MV-4-11 (cell line): ENCODE measurements at places on chromosomes 1 and 21.

- DNase-seq: peak; percentile 16
These were observed 501.7 kb downstream of the NEGR1 start for GRCh38 chr1:71780681-71781080.

DNA sequence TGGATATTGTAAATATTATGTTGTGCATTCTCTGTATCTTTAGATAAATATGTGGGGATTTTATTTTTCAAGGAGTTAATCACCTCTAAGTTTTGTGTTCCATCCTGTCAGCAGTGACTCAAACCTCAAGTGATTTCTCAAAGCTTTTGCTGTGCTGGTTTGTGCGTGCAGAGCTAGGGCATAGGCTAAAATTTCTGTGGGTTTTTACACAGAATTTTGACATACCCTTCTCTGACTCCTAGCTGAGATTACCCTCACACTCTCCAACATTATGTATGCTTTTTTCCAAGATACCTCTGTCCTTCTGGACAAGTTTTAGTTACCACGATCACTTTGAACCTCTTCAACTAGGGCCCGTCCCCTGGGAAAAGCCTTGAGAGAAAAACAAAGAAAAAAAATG lies 384.9 kb downstream of the NCAM2 start:
- DNase-seq: no peak

DNA sequence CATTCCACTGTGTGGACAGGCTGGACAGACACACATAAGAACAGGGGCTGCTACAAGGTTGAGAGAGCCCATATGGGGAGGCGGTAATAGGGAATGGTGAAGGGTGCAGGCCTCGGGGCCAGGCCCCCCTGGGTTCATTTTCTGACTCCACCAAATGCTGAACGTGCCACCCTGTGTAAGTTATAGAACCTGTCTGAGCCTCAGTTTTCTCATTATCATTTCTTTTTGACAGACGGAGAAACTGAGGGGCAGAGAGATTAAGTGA lies 569.5 kb downstream of the PTPRU start:
- no peak for DNase-seq

- DNase-seq: no peak
These were observed 12.6 kb downstream of the TRIM46 start for GRCh38 chr1:155186067-155186793.

- no peak for DNase-seq
These were observed 17.6 kb upstream of the PLA2G5 start for GRCh38 chr1:20052386-20052785.

DNA sequence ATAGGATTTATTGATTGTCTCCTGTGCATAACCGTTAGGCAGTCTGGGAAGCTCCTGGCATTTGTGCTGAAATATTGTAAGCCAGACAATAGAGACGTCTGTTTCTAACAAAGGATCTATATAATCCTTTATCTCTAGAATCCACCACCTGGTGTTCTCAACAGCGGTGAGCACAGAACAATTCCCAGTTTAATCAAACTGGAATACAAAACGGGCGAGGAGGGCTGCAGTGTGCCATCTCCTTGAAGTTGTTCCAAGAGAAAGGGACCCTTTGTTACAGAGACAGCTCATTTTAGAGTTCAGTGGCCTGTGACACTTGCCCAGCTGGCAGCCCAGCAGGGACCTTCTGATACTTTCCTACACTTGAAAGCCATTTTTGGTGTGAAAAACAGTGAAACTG lies 162.8 kb upstream of the IVNS1ABP start:
- no peak for DNase-seq

DNA sequence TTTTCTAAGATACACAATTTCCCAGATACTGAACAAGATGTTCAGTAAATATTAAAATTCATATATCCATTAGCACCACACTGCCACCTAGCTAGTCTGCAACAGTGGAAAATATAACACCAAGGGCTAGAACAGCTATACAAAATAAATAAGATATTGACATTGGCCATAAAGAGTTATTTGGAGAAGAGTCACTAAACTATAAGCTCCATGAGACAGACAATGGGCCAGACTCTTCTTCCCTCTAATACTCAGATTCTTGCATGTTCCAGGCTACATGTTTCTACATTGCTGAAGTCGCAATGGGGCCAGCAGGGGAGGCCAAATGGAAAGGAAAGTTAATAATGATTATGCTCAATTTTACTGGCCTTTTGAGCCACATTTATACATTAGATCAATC lies 21.5 kb downstream of the SPATA6 start:
- no peak for DNase-seq

DNA sequence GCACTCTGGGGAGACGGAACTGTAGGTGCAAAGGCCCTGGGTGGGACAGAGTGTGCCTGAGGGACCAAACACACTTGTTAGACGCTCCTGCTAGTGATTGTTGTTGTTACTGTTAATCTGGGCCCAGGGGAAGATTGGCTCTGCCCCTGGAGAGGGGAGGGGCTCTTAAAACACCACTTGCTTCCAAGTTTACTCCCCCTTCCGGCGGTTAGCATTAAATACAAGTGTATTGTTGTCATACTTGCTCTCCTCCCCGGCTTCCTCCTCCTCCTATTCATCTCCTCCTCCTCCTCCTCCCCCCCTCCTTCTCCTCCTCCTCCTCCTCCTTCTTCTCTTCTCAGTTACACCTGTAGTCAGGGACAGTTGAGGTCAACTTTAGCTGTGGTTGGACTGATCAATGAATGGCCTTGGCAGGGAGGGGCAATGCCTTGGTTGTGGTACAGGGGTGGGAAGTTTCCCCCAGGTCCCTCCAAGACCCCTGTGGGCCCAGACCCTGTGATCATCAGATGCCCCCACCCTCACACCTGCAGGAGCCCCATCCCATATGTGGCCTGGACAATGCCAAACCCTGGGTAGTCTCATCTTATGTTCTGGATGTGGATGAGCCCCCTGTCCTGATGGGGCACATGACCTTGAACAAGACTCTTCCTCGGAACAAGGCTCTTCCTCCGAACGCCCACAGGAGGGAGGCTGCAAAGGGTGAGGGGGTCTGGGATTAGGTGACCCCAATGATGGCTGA lies 217.3 kb downstream of the PTPRU start:
- DNase-seq: peak; percentile 13

DNA sequence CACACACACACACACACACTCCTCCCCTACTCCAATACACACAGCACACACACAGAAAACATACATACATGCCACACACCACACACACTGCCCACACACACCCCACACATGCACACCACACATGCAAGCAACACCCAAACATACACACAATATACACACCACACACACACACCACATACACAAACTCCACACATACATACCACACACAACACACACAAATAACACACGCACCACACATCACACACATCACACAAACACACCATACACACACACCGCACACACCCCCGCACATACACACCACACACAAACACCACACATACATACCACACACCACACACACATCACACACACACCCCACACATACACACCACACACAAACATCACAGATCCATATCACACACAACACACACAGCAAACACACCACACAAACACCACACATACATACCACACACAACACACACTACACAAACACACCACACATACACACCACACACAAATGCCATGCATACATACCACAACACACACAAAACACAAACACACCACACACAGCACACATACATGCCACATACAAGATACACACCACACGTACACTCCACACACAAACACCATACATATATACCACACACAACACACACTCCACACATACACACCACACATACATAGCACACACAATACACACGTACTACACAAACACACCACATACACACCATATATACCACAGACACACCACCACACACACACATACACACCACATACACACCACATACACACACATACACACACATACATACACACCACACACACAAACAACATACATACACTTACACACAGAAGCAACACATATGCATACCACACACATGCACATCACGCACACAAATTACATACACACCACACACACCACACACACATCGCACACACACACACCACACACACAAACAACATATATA lies 932 bp upstream of the RAB7B start:
- no peak for DNase-seq

GRCh38 chr1:213925531-213926182 lies 62.1 kb upstream of the PROX1 start:
- no peak for DNase-seq

- peak; percentile 53 for DNase-seq
These were observed 21.2 kb upstream of the MTR start for GRCh38 chr1:236773919-236774318.
